MV-4-11 (cell line): ENCODE measurements at places on chromosomes 11 and 22.

DNA sequence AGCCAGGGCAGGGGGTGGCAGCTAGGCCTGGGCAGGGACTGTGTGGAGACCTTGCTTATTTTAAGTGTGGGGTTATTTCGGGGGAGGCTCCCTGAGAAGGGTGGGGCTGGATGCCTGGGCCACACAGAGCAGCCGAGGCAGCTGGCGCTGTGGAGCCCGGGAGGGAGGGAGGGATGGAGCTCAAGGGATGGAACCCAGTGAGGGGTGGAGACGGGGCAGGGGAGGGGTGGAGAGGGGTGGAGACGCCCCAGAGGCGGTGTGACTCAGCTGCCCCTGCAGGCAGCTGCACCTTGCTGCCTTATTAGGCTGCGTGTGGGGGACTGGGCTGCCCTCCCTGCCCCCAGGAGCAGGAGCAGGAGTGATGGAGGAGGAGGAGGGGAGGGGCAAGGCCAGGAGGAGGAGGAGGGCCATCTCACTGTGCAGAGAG lies 9.8 kb upstream of the TSSC4 start:
- DNase-seq, result no peak

DNA sequence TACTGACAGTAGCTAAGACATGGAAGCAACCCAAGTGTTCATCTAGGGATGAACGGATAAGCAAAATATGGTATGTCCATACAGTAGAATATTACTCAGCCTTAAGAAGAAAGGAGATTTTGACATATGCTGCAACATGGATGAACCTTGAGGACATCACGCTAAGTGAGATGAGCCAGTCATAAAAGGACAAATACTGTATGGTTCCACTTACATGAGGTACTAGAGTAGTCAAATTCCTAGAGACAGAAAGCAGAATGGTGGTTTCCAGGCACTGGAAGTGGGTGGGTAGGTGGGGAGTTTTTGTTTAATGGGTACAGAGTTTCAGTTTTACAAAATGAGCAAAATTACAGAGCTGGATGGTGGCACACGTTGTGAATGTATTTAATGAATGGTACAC lies 18.1 kb downstream of the CHST1 start:
- no peak for DNase-seq

DNA sequence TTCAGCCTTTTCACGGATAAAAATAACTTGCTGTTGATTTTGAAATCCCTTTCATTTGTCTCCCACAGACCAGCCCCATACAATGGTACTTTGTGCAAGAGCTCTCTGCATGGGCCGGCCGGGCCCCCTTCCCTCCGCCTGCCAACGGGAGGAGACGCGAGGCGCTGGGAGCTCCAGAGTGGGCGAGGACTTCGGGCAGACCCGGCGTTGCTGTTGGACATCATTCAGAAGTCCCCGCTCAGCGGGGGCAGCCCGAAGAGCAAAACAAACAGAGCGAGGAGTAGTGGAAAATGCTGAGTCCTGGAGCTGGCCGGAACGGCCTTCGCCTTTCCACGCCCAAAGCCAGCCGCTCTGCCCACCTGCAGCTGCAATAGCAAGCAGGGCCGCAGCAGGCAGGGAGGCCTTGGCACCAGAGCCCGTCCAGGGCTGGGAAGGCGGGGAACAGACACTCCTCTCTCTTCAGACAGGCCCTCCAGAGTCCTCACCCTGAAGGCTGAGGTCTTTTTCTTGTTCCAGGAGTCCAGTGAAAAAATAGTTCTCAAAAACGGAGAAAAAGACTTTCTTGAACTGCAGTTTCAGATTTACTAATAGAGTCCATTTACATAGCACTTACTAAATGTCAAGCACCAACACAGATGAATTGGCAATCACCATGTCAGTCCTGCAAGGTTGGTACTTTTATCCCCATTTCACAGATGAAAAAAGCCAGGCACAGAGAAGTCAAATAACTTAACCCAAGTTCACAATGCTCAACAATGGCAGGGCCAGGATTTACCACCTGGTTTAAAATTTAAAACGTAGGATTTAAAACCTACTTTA lies 135.5 kb downstream of the ETS1 start:
- no peak for DNase-seq

DNA sequence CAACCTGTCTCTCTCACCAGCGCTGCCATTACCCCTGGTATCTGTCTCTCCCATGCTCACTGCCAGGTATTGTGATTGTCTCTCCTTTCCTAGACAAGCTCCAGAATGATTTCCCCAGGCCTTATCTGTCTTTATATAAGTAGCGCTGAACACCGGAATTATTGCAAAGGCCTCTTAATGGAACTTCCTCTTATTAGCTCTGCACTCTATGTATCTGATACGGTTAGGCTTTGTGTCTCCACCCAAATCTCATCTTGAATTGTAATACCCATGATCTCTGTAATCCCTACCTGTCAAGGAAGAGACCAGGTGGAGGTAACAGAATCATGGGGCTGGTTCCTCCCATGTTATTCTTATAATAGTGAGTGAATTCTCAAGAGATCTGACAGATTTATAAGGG lies 39.3 kb downstream of the DDI1 start:
- DNase-seq, result peak; percentile 60

- no peak for DNase-seq
These were observed 325.3 kb upstream of the LRRC4C start for GRCh38 chr11:41784513-41785335.

GRCh38 chr22:44962741-44963454 lies 46.9 kb downstream of the PHF21B start:
- DNase-seq, result no peak

- no peak for DNase-seq
These were observed 5.9 kb downstream of the RNF215 start for GRCh38 chr22:30381264-30381663.
